Activated naive CD8-positive, alpha-beta T cell treated with anti-CD3 and anti-CD28 coated beads for 36 hours (primary cell): ENCODE measurements at places on chromosomes 13 and 19. TPM values are rescaled to one million over a fixed set of nuclear protein-coding genes. Genes with fewer than 3 reads are reported as not detected.

GRCh38 chr13:72983085-72983768 is 75.6 kb upstream of the KLF5 start:
- DNase-seq: no peak

DNA sequence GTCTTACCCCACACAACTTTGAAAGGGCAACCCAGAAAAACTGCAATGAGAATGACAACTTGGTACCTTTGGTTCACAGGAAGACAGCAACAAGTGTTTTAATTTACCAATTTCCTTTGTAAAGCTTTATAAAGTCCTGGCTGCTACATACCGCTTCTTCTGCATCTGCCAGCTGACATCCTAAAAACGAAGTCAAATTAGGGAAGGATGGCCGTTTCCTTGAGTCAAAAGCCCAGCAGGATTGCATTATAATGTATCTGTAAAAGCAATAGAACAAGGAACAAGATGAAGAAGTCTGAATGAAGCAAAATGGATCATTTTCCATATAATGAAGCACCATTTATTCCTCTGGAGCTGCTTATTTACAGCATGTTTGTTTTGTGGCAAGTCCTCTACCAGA is 25.8 kb upstream of the URAD start:
- DNase-seq: no peak

MPHOSPH8 gene
- 27.6 TPM for total RNA-seq

PALM gene
- not detected for total RNA-seq

DNA sequence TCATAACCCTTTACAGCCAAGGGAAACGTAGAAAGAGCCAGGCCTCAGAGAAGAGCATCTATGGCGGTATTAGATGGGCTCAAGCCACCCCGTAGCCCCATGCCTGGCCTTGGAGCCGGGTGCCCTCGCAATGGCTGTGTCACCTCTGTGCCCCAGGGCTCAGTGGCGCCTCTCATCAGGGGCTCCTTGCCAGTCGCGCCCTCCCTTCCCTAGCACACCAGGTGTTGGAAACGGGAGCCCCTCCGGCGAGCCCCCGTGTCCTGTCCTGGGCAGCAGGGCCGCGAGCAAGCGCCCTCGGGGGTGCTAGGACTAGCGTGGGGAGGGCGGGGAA is 453 bp downstream of the ZNF256 start:
- DNase-seq: no peak

DNA sequence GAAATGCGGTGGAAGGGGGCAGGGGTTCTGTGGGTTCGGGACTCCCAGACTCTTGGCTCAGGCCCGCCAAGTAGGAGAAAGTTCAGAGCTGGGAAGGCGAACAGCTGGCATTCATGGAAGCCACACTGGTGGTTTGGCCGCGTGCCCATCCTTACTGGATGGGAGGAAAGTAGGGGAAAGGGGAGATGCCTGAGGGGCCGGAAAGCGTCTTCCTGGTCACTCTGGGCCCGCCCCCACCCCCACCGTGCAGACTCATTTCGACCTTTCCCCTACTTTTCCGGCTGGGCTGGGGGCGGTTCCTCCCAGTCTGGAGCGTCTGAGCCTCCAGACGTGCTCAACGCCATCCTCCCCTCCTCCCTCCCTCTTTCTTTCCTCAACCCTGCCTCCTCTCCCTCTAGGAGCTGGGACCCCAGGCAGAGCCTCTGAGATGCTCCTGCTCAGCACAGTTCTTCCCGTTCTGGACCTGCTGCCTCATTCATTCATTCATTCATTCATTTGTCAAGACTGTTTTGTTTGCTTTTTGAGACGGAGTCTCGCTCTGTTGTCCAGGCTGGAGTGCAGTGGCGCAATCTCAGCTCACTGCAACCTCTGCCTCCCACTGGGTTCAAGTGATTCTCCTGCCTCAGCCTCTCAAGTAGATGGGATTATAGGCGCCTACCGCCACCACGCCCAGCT is 3.5 kb downstream of the ANGPTL4 start:
- DNase-seq: no peak

DNA sequence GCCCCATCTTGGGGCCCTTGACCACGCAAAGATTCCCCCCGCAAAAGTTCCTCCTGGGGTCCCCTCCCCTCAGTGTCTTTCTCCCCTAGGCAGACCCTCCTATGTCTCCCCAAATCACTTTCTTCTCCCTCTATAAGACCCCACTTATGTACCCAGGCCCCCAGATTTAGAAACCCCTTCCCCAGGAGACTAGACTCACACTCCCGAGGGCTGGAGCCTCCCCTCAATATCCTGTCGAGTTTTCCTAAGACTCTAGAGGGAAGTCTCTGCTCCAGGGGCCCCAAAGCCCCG is 1.4 kb downstream of the SLC1A5 start:
- DNase-seq: no peak

DNA sequence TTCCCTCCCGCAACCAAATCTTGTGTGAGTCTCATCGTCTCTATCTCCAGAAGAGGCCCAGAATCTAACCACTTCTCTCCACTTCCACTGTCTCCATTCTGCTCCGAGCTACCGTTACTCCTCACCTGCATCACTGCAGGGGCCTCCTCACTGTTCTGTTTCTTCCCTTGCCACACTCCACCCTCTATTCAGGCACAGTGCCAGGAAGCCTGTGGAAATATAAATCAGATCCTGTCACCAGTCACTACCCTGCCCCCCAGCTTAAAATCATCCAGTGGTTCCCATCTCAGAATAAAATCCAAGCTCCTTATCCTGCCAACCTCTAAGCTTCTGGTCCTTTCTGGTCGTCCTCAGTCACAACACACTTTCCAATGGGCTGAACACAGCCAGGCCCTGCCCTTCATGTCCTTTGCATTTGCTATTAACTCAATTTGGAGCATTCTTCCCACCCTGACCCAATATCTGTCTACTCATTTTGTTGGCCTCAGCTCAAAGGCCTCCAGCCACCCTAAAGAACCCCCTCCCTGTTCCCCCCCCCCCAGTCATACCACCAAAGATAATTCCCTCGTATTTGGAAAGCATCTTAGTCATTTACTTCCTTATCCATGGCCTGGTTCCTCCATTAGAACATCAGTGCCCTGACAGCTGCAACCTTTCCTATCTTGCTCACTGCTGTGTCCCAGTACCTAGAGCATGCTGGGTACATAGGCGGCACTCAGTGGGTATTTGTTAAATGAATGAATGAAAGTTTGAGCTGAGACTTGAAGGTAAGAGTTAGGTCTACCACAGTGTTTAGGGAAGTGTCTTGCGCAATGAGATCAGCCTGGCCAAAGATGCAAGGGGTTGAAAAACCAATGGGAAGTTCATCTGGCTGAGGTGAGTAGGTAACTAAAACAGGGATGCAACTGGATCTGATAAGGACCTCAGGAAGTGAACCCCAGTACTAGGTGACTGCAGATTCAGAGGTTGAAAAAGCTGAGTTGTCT is 24.4 kb downstream of the ZNF175 start:
- DNase-seq: no peak

DNA sequence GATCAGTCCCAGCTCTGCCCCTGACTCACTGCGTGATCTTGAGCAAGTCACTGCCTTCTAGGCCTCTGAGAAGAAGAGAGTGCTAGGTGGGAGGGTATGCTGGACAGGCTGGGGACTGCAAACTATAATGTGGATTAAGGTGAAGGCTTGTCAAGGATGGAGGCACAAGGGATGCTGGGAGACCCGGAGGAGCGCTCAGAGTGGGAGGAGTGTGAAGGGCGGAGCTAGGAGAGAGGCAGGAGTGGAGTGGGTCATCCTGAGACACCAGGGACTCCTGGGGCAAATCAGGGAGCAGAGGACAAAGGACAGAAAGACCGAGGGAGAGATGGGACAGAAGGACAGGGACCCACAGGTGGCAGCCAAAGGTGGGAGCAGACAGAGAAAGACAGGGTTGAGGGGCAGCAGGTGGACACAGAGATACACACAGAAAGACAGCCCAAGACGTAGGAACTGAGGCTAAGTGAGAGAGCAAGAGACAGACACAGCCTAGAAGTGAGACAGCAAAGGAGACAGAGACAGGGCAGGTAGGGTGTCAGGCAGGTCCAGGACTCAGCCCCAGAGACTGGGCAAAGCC is 2.6 kb downstream of the GRIK5 start:
- no peak for DNase-seq

DNA sequence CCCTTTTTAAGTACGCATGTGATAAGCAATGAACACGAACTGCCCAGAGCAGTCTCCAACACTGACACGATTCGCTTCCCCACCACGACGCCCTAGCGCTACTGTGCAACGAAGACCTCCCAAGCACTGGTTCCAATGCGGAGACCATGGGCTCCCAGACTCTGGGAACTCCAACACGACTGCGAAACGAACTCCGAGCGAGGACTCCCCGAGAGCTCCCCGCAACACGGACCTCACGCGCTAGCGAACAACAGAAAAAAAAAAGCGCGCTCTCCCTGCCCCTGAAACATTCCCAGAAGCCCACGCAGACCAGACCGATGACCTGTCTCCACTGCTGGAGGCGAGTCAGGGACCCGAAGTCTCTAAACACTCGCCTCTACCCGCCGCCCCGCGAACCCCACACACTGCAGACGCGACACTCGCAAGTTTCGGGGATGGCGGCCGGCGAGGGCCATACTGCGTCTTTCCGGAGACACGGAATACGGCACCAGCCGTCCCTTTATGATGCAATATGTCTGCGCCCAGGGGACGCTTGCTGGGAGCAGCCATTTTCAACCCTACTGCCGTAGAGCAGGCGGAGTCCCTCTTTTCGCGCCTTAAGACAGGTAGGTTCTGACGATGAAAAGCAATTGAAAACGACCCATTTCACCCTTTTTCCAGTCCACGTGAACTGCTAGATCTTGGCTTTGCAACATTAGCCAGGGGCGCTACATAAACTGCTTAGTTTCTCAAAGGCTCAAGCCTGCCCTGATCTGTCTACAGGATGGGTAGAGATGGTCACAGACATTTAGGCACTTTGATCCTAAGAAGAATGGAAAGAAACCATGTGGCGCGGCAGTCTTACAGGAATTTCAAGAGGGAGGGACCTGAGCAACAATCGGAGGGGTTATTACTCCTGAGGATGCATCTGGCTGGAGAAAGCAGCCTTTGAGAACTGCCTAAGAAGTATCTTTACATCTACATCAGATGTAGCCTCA is at the start of gene ZNF577:
TSS of gene ZNF577 (minus strand) at position 430 of the 977 bp plus-strand sequence. CDS start 7,569 bp downstream, outside the sequence.
- peak; percentile 83 for DNase-seq

DNA sequence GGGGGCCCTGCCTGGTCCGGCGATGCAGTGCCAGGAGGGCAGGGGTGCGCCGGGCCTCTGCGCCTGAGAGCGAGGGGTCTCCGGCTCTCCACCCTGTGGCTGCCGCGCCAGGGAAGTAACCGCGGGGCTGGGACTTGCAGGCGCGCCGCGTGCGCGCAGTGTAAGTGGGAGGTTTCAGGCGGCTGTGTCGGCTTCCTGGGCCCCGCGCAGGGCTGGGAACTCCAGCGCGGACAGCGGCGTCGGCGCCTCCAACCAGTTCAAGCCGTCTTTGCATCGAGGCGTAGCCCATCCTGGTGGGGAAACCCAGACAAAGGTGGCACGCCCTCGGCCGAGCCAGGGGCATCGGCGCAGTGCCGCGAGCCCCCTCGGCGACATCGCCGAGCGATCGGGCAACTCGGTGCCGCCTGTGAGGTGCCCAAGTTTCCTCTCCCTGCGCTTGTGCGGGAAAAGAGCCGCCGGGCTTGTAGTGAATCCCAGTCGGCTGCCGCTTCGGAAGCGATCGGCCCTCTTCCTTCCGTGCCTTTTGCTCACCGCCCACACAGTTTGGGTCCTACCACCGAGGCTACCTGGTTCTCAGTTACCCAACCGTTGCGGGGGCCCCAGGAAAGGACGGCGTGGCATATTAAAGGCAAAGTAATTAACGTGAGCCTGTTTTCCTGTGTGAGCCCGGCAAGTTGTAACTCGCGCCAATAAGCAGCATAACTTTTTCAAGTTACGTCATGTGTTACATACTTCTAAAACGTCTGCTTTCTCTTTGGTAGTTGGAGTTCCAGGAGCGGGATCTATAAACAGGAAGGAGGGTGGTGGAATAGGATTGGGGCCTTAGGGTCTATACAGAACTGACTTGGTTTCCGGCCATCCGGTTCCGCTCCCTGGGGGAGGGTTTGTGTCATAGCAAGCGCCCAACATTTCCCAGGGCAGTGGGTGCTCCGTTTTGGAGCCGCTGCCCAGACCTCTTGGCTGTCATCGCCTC is 1.2 kb downstream of the LRCH1 start:
- peak; percentile 81 for DNase-seq

GRCh38 chr13:111952814-111953213 is 114.1 kb upstream of the SOX1 start:
- DNase-seq: no peak

- DNase-seq: no peak
Observed at GRCh38 chr19:4043401-4043800, 23.3 kb downstream of the ZBTB7A start.

DNA sequence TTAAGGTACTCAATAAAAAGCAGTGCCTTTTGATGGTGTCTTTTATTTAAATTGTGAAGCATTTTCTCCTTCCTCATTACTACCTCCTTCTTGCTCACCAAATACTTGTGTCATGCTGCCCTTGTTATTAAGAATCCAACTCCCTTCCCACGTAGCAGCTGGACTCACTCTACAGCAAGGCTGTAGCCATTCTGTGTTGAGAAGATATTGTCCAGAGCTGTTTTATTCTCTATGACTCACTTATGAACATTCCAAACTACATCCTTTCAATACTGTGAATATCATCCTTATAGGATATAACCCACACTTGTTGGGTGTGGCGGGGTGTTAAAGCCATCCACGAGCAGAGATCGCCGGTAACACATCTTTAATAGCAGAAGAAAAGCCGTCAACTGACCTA is 1671.5 kb upstream of the SLC10A2 start:
- no peak for DNase-seq

DNA sequence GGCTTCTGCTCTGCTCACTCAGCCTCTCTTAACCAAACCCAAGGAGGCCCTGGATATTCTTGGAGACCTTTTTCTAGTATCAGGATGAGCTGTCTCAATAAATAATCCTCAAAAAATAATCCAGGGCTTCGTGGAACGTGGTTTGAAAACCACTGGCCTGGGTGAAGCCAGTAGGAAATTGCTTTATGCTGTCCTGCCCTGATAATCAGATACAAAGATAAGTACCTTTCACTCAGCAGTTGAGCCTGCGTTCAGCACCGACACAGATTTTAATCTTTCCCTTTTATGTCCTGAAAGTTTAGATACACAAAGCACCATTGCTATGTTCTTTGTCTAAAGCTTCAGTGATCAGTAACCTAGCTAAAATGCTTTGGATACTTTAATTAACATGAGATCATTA is 460.0 kb downstream of the RFC3 start:
- DNase-seq: no peak

DNA sequence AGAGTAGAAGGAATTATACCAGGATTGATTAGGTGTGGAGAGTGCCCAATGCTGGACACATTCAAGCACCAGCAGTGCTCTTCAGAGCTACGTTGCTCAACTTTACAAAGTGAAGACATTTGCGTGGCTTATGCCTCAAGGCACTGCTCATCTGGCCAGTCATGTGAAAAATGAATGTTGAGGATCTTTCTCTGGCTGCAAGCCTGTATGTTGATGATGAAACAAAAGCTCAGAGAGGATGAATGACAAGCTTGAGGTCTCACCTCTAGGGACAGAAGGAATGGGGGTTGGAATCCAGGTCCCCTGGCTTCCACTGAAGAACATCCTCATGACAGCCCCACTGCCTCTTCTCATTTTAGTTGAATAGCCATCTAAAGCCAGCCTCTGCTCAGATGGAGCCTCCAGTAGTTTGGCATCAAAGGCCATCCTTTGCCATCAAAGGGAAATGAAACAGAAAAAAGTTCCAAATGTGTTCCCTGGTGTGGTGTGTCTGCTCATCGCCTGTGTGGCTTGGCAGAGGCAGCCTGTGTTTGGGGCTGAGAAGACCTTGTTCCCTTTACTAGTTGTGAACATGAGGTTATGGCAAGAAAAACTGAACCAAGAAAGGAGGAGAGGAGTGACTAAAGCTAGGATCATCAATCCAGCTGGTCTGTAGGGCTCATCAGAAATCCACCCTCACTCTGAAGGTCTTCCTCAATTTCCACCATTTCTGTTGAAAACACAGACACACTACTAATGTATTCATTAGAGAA is 114.0 kb upstream of the KL start:
- DNase-seq: no peak
